ENCODE measurements at places on chromosomes 16 and 17.

- DNase-seq: no peak
Observed at GRCh38 chr16:79090966-79091365, 509.6 kb downstream of the MAF start.

GRCh38 chr17:65483438-65483837 lies 78.0 kb downstream of the AXIN2 start:
- DNase-seq: no peak

DNA sequence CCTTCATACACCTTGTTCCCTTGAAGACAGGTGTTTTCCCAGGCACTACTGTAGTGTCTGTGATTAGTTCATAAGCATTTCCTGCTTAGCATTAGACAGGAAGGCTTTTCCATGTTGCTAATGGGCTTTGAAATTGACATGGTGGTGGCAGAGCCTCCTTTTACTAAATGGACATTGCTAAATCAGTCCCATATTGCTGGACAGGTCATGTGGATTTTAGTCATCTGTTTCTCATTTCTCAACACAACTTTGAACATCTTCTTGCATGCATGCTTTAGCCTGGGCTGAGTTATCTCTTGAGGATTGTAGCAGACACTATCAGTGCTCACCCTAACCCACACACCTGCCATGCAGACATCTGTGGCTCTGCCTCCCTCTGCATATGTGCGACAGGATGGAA lies 13.7 kb upstream of the BCO1 start:
- no peak for DNase-seq

- no peak for DNase-seq
Observed at GRCh38 chr16:56781528-56781961, 51.6 kb downstream of the NUP93 start.

- DNase-seq: no peak
Observed at GRCh38 chr17:16878606-16879005, 93.3 kb downstream of the TNFRSF13B start.

DNA sequence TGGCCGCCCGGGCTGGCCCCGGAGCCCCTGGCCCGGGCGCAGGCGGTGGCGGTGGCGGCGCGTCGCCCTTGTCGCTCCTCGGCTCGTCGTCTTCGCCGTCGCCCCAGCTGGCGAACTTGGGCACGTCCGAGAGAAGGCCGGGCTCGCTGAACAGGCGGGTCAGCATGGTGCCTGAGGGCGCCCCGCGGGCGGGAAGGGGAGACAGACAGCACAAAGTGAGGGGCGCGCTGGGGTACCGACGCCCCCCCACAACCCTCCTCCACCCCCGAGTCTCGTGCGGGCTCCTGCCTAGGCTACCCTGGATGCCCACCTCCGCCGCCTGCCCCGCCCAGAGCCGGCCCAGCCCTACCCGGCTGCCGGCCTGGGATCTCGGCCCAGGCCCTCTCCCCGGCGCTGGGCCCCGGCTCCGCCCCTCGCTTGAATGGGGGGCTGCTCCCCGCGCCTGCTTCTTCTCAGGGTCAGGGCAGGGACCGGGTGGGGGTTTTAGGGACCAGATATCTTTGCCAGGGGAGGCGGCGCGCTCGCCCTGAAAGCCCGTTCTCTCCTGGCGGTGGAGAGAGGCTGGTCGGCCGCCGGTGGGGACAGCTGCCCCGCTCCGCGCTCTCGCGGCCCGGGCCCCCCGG lies 1.2 kb downstream of the NEUROD2 start:
- no peak for DNase-seq

GRCh38 chr17:40035162-40035559 lies 19.0 kb downstream of the MED24 start:
- no peak for DNase-seq

DNA sequence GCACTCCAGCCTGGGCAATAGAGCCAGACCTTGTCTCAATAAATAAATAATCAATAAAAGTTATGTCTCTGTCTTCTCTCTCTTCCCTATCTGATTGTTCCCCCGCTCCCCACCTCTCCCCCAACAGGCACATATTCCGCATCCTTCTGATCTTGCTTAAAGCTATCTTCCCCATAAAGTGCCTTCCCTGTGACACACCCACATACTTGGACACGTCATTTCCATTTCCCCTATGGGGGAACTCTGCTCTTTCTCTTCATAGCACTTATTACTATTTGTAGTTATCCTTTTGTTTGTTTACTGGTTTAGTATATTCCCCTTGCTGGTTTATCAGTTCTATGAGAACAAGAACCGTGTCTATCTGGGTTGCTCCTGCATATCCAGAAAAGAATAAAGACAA lies 14.9 kb downstream of the MYO1D start:
- DNase-seq: no peak

DNA sequence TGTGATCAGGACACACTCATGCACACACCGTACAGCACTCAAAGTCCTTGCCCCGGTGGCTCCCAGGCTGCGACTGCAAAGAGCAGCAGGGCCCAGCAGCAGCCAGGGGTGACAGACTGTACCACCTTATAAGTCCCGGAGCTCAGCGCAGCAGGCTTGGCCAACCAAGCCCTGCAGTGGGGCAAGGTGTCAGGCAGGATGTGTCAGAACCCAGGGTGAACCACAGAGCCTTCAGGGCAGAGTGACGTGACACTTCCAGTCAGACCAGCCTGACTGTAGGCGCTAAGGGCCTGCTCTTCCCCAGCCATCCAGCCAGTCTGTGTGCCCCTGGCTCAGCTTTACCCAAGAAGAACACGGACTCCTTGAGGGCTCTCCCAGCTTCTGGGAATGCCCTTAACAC lies 204.1 kb downstream of the COPRS start:
- DNase-seq: no peak

GRCh38 chr17:78045316-78045715 lies 83.2 kb downstream of the TMC6 start:
- DNase-seq: no peak

GRCh38 chr16:4313563-4314531 lies 2.0 kb upstream of the GLIS2 start:
- no peak for DNase-seq

- DNase-seq: no peak
Observed at GRCh38 chr17:81477173-81477572, 35.4 kb downstream of the ACTG1 start.

Data from stimulated activated CD4-positive, alpha-beta T cell treated with anti-CD3 and anti-CD28 coated beads, Interleukin-1b, Interleukin-23, amount 100 ng/mL, for 1 hour (primary cell).